Esophagus squamous epithelium (tissue), 5 donors: ENCODE measurements at places on chromosomes 3 and 15.

DNA sequence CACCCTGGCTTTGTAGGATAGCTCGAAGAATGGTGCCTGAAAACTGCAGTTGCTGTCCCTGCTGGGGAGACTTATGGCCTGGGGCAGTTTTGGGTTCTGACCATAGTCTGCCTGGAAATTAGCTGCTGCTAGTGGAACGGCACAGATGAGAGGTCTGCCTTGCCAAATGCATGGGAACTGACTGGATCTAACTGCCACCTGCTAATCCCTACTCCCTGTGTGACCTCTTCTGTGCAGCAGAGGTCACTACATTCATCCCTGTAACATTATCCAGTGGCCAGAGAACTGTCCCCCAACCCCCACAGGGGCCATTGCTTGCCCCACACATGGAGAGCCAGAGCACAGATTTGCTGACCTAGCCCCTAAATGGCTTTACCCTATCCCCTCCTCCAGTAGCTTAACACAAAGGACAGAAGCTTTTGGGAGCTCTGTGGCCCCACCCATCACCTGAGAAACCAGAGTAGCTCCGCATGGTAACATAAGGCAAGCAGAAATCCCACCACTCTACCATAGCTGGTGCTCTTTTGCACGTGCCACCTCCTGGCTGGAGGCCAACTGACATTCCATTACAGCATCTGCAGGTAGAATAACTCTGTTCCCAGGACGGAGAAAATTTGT is 840.0 kb downstream of the EPHA3 start:
- no peak for DNase-seq

- no peak for DNase-seq
Observed at GRCh38 chr3:27927882-27928281, 205.8 kb upstream of the EOMES start.

DNA sequence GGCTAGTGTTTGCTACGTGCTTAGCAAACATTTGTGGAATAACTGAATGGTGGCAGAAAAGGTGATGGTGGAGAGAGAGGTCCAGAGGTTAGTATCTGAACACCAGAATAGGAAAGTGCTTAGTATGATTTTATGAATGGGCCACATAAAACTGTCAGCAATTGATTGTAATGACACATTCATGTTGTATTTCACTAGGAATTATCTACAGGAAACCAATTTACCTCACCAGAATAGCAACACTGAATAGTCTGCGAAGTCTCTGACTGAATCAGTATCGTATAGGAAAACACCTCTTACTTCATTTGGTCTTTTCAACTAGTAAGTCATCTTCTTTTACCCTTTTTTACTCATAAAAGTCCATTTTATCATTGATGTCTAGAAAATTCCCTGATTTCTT is 8.2 kb upstream of the ATP11B start:
- DNase-seq: no peak

GRCh38 chr3:153963012-153963411 is 158.2 kb upstream of the ARHGEF26 start:
- no peak for DNase-seq

GRCh38 chr15:93241696-93242585 is 152.9 kb upstream of the RGMA start:
- DNase-seq: no peak

GRCh38 chr15:43229977-43230376 is 9.2 kb upstream of the EPB42 start:
- no peak for DNase-seq

- DNase-seq: no peak
Observed at GRCh38 chr15:40918799-40919392, 10.2 kb upstream of the DLL4 start.

- no peak for DNase-seq
Observed at GRCh38 chr3:126311338-126311978, 45.8 kb downstream of the KLF15 start.

GRCh38 chr3:151197228-151197627 is 5.8 kb downstream of the GPR171 start:
- DNase-seq: no peak

GRCh38 chr3:152364237-152364636 is 95.5 kb downstream of the MBNL1 start:
- DNase-seq: no peak

GRCh38 chr15:79962178-79962577 is 8.8 kb downstream of the BCL2A1 start:
- DNase-seq: no peak

GRCh38 chr15:31313223-31313622 is 13.4 kb upstream of the KLF13 start:
- no peak for DNase-seq

DNA sequence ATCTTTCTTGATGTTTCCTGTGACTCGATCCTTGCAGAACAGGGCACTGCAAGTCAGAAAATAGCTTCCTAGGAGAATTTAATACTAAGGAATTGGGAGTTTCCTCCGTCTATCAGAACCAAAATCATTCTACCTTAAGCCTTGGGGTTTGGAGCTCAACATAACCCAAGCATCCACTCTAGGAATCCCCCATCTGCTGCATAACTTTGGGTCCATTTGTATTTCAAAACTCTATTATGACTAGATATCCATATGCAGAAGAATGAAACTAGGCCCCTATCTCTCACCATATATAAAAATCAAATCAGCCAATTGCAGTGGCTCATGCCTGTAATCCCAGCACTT is 61.7 kb upstream of the AKAP13 start:
- no peak for DNase-seq

- no peak for DNase-seq
Observed at GRCh38 chr3:170418422-170419398, at the start of gene CLDN11. Gene CLDN11, plus strand, starts transcription at chr3:170418868. Its CDS starts 199 bp downstream, at chr3:170419067.

- no peak for DNase-seq
Observed at GRCh38 chr15:64430000-64430735, 30.2 kb upstream of the ZNF609 start.

- no peak for DNase-seq
Observed at GRCh38 chr3:16181361-16181760, 6.9 kb downstream of the GALNT15 start.

- no peak for DNase-seq
Observed at GRCh38 chr3:16309558-16309957, 44.5 kb downstream of the OXNAD1 start.

- DNase-seq: no peak
Observed at GRCh38 chr3:20837676-20838302, 651.8 kb upstream of the SGO1 start.

DNA sequence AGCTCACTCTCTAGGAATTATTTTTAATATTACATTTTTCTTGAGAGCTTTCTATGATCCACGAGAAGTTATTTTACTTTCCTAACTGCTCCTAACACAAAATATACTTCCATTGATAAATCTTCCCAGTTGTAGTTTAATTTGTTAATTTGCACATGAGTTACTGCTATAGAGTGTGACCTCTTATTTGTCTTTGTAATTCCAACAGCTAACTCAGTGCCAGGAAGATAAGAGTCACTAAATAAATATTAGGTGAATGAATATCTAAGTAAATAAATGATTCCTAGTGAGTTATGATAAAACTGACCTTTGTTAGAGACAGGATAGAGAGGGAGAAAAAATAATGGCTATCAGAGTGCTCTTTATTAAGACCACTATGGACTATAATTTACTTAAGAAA is 319.9 kb downstream of the NAALADL2 start:
- DNase-seq: no peak

DNA sequence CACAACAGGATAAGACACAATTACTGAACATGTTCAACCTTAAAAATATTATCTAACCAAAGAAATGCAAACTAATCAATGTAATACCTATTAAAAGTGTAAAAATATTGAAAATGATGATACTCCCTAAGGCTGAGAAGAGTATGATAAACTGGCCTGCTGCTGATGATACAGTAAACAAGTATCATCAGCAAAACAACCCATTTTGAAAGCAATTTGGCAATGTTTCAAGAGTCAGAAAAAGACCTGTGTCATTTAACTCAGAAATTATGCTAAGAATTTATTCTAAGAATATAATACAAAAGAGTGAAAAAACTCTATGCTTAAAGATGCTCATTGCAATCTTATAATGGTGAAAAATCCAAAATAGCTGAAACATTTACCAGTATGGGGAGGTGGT is 22.1 kb downstream of the CCDC191 start:
- DNase-seq: no peak

DNA sequence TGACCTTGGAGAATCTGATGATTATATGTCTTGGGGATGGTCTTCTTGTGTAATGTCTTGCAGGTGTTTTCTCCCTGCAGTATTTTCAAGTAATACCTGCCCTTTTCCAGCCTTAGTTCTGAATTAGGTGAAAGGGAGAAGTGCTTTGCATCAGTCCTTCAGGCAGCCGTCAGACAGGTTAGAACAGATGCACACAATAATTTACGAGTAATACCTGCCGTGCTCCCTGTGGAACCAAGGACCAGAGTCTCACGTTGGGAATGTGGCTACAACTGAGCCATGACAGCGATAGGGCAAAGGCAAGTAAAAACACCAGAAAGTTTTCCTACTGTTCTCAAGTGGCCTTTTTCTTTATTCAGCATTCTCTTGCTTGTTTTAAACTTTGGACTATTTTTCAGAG is 69.1 kb downstream of the CHCHD6 start:
- no peak for DNase-seq

- DNase-seq: no peak
Observed at GRCh38 chr15:100330629-100331215, 11.1 kb downstream of the ADAMTS17 start.

GRCh38 chr3:22885039-22885438 is 318.1 kb upstream of the UBE2E2 start:
- DNase-seq: no peak

DNA sequence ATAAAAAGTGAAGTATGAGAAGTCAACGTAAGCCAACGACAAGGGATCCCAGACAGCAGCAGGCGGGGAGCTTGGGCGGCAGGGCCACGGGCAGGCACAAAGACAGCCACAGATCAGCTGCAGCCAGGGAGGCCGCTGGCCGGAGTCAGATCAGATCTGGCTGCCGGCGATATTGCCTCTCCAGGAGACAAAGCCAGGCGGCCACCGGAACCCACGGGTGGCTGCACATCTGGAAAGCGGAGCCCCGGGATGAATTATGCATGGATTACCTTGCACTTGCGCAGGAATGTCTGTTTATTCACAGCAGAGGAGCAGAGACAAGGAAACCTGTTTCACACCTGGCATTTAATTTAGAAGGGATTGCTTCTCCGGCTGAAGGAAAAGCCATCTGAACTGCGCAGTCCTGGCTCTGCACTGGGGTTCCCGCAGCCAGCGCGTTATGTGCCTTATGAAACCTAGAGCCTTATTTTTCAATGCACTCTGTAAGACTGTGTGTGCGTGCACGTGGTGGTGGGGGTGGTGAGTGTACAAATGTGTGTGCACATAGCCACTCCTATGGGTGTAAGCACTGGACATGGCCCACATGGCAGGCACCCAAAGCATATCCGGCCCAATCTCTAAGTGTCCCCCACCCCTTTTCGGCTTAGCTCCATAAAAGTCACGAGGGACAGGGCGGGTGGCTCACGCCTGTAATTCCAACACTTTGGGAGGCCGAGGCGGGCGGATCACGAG is 427.8 kb upstream of the MCTP2 start:
- no peak for DNase-seq

- no peak for DNase-seq
Observed at GRCh38 chr3:181752202-181752671, 40.5 kb downstream of the SOX2 start.

- DNase-seq: no peak
Observed at GRCh38 chr3:184097556-184097955, 692 bp downstream of the HTR3E start.

- DNase-seq: no peak
Observed at GRCh38 chr3:98730338-98730737, 32.8 kb upstream of the ST3GAL6 start.

DNA sequence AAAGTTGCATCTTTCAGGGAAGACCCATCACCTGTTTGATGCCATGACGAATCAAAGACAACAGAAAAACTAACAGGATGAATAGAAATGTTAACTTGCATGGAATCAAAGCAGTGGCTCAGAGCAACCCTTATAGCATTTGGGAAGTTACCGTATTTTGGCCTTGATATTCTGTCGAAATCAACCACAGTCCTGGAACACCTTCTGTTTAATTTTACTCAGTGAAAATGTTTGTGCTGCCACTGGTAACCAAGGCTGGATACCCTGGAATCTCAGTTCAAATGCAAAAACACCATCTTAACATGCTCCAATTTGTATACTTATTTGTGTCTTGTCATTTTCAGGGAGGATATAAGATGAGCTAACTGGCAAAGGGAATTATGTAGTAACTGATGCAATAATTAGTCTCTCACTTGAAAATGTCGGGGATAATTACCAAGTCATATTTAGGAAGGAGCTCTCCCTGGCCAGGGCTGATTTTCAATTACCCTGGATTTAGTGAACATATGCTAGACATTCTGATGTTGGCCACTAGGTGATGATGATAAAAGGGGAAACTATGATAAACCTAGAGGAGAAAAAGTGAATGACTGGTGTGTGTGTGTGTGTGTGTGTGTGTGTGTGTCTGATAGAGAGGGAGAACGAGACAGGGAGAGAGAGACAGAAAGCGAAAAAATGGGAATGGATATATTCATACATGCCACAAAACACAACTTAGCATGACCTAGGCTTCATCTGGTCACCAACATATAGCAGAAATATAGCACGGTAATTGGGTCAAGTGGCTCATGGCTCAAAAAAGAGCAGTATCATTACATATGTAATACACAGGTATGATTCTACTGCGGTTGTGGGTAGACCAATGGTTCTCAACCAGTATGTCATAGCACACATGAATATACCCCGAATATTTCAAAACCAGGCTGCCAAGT is 19.0 kb upstream of the PRICKLE2 start:
- no peak for DNase-seq
